ENCODE measurements at places on chromosomes 13 and 19. TPM values are rescaled to one million over a fixed set of nuclear protein-coding genes. Genes with fewer than 3 reads are reported as not detected.

The GADD45B gene
- total RNA-seq, result 53.4 TPM

DNA sequence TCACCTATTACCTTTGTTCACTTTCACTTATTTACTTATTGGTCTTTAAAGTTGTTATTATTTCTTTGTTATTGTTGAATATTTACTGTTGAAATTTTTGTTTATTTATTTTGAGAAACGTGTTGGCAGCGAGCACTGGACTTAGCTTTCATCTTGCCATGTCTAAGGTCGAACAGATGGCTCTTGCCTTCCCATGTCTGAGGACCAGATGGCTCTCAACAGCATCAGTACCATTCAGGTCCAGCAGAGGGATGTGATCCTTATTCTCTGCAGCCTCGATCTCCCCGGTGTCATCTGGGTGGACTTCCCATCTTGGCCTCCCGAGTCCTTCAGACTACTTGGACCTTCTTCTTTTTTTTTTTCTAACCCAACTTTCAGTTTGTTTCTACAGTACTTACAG, 1437.6 kb downstream of the UQCRFS1 start:
- no peak overlapping the region for H3K4me3 ChIP-seq
- no peak for DNase-seq
- H3K27me3 ChIP-seq, result no peaks in the 10 kb centered on the region
- H3K27ac ChIP-seq, result no peak overlapping the region
- H3K36me3 ChIP-seq, result no peaks in the 10 kb centered on the region

DNA sequence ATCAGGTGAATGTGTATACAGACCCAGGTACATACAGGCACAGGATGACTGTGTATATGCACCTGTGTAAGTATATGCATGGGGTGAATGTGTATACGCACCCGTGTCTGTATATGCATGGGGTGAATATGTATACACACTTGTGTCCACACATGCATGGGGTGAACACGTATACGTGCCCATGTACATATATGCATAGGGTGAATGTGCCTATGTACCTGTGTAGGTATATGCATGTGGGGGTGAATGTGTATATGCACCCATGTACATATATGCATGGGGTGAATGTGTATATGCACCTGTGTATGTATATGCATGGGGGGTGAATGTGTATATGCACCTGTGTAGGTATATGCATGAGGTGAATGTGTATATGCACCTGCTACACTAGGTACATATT, 6.9 kb upstream of the ANGPTL8 start:
- no peaks in the 10 kb centered on the region for H3K4me1 ChIP-seq
- H3K27me3 ChIP-seq, result no peaks in the 10 kb centered on the region
- DNase-seq, result no peak

The MRPL54 gene
- 21.4 TPM for total RNA-seq

The SH2D3A gene
- 127 TPM for total RNA-seq

Data from Peyer's patch (tissue), 4 donors.